ENCODE measurements at places on chromosomes 4 and X.
A peak's percentile ranks its signal among the peaks of the same experiment; 100 is the strongest.

DNA sequence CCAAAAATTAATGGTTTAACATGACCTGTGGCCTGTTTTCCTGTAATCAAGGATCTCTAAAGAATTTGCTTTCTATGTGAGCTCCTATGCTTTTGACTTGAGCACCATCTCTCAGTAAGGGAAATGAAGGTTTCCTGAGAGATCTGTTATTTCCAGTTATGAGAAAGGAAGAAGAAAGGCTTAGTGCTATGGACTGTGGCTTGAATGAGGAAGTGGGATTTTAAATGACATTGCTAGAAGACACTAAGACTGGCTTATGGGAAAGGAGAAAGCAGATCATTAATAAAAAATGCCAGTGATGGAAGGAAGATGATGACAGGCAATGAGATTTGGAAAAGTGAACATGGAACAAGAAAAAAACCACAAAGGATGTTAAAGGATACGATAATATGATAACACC lies 285.4 kb downstream of the OPHN1 start:
- no peak for DNase-seq

- DNase-seq: no peak
Measured at GRCh38 chrX:23959781-23960180, 52.0 kb downstream of the CXorf58 start.

DNA sequence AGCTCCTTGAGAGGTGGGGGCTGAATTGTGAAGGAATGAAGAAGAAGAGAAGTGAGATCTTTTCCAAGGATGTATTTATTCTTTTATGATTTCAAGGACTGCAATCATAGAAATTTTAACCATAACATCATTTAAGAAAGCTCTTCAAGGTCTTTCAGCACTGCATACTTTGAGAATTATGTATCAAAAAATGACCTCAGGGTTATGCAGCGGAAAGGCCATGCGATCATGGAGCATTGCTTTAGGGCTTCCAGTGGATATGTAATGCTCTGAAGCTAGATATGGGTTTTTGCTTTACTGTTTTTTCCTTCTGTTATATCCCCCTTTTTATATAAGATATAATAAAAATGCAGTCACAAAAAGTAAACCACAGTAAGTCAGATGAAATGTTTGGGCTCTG lies 38.7 kb downstream of the SGMS2 start:
- DNase-seq: no peak

DNA sequence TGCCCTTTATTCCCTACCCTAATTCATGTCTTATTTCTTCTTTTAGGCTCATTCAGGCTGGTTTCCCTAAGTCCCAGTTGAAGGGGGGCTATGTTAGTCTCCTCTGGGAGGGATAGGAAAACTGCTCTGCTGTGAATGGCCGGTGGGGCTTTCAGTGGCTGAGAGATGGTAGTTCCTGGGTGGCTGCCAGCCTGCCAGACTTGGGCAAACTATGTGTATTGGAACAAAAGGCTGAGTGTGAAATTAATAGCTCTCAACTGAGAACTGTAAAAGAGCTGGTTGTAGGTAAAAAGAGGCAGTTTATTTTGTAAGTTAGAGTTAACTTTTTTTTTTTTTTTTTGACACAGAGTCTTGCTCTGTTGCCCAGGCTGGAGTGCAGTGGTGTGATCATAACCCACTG lies 28.8 kb downstream of the ARHGAP10 start:
- DNase-seq: no peak

DNA sequence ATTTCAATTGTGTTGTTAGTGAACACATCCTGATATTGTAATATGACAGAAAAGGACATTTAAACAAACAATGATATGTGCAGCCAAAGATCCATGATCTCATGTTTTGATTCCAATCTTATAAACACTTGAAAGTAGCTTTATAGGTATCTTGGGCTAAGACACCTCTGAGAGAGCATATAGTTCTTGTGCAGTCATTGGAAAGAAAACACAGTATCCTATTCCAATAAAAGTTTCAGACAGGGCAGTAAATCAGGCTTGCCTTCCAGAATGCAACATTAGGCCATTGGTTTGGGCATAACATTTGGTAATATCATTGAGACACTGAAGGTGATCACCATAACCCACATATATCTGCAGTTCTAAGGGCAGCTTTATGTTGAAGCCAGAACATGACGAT lies 188.3 kb upstream of the HCCS start:
- no peak for DNase-seq

- no peak for DNase-seq
Measured at GRCh38 chr4:53494851-53495250, 96.4 kb downstream of the LNX1 start.

DNA sequence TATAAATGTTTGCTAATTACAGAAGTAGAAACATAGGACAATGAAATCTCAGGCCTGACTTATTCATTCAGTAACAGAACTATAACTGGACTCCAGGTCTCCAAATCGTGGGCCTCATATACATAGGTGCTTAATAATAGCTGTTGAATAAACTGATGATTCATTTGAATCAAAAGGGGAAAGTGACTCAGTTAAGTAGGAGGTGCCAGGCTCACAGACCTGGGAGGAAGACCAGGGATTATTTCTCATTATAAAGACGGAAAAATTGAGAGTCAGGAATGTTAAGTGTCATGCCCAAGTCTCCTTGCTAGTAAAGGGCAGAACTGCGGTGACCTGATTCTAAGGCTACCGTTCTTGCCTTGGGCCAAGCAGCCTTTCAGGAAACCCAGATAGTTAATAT lies 131.5 kb downstream of the HS3ST1 start:
- DNase-seq: no peak

- DNase-seq: no peak
Measured at GRCh38 chr4:149910604-149911350, 95.1 kb upstream of the IQCM start.

DNA sequence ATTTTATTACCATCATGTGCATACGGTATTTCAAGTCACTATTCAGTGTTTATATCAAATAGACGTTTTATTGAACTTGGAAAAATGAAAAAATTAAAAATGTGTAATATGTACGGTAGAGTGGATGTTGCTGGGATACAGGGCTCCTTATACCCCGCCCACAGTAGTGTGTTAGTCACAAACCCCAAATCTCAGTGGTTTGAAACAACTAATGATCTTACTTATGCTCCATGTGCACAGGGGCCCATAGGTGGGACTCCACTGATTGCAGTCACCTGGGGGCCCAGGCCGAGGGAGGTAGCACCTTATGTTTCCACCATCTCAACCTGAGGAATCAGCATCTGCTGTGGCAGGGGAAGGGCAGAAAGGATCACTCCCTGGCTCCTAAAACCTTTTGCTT lies 18.1 kb downstream of the LSM6 start:
- DNase-seq: no peak

DNA sequence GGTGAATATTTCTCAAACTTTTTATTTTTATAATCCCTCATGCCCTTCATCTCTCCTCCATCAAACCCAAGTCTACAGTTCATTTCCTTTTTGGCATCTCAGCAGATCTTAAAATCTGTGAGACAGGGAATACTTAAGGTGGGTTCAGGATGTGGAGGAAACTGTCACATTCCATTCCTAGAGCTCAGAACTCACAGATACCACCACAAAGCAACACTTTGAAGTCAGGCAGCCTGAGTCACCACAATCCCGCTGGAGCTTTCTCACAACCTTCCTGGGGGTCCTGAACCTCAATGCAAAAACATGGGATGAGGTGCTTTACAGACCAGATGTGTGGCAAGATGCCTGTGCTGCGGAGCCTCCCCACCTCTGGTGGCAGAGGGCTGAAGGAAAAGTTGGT lies 63.2 kb downstream of the HHIP start:
- DNase-seq: no peak

GRCh38 chr4:183396227-183396637 lies 48.2 kb upstream of the CDKN2AIP start:
- DNase-seq: no peak

- no peak for DNase-seq
Measured at GRCh38 chrX:78922754-78923153, 22.4 kb upstream of the P2RY10 start.

- no peak for DNase-seq
Measured at GRCh38 chr4:84496706-84497503, 2.2 kb downstream of the NKX6-1 start.

DNA sequence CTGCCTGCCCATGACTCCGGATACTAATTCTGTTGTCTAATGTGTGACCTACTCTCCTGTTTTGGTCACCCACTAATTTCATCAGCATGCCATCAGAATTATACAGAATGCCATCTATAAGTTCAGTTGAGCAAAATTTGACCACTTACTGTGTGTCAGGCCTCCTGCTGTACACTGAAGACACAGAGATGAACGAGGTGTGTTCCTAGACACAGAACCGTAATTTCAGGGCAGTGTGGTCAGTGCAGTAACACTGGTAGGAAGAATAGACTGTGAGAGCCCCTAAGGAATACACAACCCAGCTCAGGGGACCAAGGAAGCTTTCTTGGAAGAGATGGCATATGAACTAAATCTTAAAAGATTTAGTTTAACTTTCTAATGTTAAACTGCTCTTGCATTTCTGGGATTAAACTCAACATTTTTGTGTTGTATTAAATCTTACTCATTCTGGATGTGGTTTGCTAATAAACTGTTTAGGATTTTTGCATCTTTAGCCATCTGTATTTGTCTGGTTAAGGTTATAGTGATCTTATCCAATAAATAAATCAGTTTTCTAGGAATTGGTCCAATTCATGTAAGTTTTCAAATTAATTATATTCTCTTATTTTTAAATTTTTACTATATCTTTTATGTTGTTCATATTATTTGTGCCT lies 34.3 kb downstream of the KANTR start:
- DNase-seq: no peak

DNA sequence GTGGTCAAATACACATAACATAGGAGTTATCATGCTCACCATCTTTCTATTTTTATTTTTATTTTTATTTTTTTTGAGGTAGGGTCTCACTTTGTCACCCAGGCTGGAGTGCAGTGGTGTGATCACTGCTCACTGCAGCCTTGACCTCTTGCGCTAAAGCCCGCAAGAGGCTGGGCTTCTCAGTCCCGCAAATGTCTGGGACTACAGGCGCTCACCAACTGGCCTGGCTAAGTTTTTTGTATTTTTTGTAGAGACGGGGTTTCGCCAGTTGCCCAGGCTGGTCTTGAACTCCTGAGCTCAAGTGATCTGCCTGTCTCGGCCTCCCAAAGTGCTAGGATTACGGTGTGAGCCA lies 295 bp upstream of the TLR10 start:
- no peak for DNase-seq

- no peak for DNase-seq
Measured at GRCh38 chr4:5710065-5710960, 688 bp upstream of the EVC start.

DNA sequence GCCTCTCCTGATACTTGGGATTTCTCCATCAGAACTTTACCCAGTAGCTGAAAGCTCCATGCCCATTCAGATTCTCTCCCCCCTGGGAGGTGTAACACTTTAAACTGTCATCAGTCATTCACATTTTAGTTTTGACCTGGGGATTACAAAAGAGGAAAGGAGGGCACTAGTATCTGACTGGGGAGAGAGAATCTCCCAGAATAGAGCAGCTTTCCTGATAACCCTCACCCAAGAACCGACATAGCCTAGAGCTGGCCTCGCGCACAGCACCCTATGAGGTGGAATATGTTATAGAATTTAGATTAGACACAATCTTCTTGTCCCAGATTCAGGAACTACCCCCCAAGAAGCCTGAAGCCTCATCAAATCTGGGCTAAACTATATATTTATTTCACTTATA lies 950.2 kb upstream of the TENM3 start:
- no peak for DNase-seq

DNA sequence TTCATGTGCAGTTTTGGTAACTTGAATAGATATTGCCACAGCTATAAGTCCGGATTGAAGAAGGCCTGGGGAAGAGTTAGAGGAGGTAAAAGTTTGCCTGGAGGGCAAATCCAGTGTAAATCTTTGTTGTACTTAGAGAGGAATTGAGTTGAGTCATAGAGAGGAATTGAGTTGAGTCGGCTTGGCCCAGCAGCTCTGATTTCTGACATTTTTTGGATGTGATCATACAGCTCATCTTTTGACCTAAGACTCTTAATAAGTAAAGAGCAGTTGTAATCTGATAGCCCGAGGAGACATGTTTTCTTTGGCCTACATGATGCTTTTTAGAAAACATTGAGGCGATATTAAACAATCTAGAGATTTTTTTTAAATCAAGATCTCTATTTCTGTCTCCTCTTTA lies 3.9 kb downstream of the KIT start:
- DNase-seq: no peak

GRCh38 chr4:96379524-96379923 lies 539.6 kb downstream of the PDHA2 start:
- DNase-seq: no peak

- no peak for DNase-seq
Measured at GRCh38 chrX:115367455-115367854, 77.9 kb downstream of the LUZP4 start.

DNA sequence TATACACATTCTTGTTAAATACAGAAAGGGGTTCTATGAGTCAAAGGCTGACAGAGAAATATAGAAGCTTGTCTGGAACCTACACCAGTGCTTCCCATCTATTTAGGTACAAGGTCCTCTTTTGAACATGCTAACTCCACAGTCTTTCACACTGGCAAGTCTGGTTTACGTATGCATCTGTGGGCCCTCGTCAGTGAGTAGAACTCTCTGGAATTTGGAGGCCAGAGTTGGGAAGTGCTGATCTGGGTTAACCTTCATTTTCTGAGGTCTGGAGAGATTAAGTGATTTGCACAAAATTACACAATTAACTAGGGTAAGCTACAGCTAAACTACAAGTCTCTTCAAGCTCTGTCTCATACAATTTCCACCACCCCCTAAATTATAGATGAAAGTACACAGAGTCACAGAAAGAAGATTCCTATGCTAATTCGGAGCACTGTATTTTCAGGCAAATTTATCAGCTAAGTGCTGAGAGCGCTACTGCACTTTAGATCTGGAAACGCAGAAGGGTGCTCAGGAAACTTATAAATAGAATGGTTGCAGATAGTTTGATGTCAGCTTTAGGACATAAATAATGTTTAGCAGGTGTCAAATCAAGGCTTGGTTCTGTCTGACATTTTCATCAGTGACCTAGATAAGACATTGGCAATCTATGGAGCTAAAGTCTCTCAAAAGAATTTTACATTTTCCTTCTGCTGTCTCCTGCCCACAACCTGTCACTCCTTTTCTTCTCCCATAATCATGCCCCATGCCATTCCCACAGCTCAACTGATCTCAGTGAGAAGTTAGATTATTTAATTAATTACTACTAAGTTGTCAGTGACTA lies 43.0 kb upstream of the PDLIM5 start:
- DNase-seq: no peak

GRCh38 chr4:165118256-165118909 lies 5.7 kb upstream of the TMEM192 start:
- DNase-seq: no peak

DNA sequence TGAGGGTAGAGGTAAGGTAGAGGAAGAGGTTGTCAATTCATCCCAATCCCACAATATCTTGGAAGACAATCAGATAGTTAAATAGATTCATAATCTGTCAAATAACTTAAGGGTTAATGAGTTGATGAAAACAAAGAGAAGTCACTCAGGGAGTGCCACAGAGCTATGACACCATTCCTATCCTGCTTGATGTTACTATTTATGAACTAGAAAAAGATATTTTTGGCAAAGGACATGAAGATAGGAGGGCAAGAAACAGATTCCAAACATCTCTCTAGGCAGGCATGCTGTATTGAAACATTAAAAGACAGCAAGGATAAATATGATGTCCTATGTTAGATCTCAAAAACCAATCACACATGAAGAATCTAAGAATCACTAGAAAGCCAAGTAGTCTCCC lies 3.5 kb upstream of the SRPX start:
- DNase-seq: no peak

- DNase-seq: peak; percentile 73
Measured at GRCh38 chrX:40580537-40581335, at the start of gene ATP6AP2. Gene ATP6AP2, plus strand, starts transcription at chrX:40580970. Its CDS starts 96 bp downstream, at chrX:40581066.

GRCh38 chrX:98362630-98363029 lies 1478.9 kb downstream of the RPA4 start:
- DNase-seq: no peak

- no peak for DNase-seq
Measured at GRCh38 chr4:51894059-51894645, 51.2 kb downstream of the DCUN1D4 start.

Data from activated CD8-positive, alpha-beta memory T cell treated with anti-CD3 and anti-CD28 coated beads for 1 hour (primary cell).